ENCODE measurements at places on chromosomes 4 and X.

DNA sequence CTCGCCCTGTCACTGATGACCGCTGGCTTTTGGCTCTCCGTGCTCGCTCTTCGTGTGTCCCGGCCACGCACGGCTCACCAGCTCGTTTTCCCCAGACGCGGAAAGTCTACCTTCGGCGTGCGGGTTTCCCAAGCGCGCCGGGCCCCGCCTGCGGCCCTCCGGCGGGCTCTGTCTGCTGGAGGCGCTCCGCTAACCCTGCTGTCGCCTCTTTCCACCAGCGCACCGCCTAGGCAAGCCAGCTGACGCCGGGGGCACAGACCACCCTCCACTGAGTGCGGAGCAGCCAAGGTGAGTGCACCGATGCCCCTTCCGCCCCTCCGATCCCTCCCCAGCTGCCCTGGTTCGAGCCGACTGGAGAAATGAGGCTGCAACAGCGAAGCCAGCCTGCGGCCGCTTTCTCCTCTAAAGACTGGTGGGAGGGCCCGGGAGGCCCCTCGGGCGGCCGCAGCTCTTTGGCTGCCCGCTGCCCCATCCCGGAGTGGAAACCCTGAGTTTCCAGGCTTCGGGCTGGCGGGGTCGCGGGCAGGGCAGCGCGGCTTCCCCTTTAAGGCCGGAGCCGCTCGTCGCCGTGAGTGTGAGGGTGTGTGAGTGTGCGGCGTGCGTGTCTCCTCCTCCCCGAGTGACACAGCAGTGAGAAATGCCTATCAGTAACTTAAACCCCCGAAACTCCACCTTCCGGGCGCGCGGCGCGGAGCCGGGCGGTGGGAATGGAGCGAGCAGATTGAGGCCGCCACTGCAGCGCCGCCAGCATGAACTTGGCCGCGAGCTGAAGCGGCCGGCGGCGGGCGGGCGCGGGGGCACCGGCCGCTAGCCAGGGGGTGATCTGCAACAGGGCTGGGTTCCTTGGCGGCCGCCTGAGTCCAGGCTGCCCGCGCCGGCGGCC is at the start of gene MAMLD1:
TSS of gene MAMLD1 (plus strand) at position 719 of the 883 bp plus-strand sequence. CDS start 82,200 bp downstream, outside the sequence.
- DNase-seq = peak; percentile 60

GRCh38 chr4:164343472-164343976 is 410.4 kb upstream of the SMIM31 start:
- DNase-seq = no peak

DNA sequence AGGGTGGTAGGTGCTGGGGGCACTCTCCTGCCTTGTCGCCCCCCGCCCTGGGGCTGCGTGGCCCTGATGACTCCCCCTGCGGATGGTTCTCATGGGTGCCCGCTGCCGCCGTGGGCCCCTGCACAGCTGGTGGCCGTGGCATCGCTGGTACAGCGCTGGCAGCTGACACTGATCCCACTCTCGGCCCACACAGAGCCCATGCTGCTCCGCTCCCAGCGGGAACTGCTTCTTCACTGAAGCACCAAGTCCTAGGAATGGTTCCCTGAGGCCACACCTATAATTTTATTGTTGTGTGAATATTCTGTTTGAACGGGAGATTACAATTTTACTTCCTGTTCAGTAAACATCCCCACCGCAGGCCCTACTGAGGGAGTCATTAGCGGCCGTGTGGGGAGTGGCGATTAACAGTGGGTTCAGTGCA is 138.6 kb upstream of the NKX1-1 start:
- DNase-seq = no peak

- DNase-seq = no peak
Observed at GRCh38 chr4:62156205-62156604, 956.1 kb downstream of the ADGRL3 start.

DNA sequence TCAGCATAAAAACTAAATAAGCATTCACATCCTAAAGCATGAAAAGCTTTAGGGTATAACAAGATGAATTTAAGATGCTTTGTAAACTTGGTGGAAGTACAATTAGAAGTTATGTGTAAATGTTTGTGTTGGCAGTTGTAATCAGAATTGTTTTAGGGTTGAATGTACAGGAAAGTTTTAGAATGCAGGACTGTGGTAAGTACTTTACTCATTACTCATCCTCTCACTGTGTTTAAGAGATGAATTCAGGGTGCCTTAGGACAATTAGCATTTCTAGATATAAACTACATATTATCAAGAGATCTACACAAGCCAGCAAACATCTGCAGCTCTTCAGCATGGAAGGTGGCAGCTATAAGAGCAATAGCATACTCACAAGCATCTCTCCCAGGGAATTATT is 77.5 kb upstream of the ELOVL6 start:
- no peak for DNase-seq

DNA sequence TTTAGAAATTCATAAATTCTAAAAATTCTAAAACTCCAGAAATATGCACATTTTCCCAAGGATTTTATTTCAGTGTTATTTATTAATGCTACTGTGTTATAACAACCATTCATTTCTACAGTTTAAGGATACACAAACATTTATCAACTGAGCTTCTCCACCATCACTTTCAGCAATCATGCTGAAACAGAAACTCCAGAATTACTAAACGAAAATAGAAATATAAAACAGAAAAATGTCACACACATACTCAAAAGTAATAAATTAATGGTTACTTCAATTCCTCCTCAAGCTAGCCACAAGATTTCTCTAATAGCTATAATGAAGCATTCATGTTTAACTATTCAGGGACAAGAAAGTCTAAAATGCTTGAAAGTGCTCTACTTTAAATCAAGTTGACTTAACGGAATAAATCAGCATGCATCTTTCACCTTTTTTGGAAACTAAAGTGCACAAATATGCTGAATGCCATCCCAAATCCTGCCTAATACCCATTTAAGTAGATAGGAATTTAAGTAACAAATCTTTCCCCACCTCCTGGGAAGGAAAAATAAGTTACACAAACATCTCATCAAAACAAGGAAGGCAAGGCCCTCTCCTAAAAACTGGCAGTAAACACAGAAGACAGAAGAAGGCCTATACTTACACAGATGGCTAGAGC is 563 bp downstream of the FAM13A start:
- DNase-seq = no peak

DNA sequence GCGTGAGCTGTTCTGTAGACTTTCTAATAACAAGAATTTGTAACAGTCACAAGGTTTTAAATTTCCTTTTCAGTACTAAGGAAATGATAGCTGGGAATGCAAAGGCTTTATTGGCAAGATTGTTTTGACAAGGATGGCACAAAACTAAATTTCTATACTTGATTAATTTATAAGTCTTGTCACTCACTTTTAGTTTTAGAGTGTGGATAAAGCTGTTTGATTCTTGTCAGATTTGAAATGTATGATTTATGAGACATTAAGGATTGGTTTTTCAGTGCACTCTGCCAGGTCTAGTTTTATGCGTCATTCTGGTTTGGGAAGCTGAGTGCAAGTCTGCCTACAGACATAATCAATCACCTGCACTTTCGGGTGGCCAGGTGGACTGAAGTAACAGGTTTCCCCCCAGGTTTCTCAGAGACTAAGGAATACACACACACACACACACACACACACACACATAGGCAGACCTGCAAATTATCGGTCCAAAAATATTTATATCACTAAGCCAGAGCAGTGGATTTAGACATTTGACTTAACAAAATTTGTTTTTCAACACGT is 9.3 kb downstream of the FHL1 start:
- DNase-seq = no peak

DNA sequence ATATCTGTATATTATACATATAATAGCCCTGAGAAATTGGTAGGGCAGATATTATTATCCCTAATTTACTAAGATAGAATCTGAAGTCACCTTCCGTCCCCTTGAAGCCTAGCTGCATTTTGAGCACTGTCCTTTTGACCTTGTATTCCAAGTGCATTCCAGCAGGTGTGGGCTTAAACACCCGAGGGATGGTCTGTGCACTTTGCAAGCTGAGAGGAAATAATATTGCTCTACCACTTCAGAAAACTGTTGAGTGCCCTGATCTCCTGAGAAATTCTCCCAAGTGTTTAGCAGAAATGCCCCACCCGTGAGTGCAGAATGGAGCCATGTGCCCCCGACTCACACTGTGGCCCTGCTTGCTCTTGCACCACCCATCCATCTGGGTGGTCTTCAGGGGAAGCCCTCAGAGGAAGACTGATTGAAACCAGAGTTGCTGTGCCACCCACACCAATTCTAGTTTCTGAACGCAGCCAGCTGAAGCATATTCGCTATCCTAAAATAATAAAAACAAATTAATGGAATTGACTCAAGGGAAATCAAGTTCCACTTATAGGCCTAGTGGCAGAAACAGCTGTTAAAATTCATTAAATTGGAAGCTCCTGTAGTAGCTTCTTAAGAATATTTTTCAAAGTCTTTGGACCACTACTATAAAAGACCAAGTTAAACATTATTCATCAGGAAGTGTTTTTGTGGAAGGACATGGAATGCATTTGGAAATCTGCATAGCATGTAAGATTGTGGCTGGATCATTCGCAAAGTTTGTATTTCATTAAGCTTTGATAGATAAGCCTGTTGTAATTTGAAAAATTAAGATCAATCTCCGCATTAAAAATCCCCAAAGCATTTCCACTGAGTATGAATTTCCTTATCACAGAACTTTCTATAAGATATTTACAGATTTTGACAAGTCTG is 41.3 kb upstream of the PRKG2 start:
- no peak for DNase-seq

DNA sequence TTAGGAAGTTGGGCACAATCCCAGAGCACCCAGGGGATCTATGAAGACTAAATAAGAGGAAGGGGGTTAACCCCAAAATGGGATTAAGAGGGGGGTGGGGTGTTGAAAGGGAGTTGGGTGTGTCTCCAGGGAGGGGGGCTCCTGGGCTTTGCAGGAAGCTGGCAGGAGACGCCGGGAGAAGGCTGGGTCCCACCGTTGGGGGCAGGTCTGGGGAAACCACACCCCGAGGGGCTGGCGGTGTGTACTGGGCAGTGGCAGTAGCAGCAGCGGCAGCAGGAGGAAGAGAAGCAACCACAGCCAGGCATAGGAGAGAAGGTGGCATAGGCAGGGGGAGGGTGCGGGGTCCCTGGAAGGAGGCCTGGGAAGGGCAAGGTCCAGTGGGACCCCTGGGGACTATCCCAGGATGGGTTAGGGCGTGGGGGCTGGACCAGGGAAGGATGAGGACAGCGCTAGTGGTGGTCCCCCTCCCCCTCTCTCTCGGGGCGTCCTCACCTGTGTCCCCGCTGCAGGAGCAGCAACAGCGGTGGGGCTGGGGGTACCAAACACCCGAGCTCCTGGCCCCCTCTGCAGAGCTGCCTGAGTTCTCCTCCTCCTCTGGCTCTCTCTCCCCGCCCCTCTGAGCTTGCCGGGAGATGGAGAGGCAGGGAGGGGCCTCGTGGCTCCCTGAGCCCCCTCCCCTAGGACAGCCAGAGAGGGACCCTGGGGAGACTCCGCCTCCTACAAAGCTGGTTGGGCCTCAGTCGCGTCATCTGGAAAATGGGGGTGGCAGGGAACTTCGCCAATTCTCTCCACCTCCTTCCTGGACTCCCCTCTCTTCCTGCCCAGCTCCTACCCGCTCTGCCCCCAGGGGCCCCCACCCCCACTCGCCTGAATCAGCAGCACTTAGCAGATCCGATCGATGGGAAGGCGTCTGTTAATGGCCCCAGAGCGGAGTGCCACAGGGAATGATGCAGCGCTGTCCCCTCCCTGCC is at the start of gene KCND1:
TSS of gene KCND1 (minus strand) at position 596 of the 971 bp plus-strand sequence. CDS start 1,573 bp downstream, outside the sequence.
- DNase-seq = no peak

- no peak for DNase-seq
Observed at GRCh38 chr4:179624768-179625181, 2182.5 kb upstream of the AGA start.

DNA sequence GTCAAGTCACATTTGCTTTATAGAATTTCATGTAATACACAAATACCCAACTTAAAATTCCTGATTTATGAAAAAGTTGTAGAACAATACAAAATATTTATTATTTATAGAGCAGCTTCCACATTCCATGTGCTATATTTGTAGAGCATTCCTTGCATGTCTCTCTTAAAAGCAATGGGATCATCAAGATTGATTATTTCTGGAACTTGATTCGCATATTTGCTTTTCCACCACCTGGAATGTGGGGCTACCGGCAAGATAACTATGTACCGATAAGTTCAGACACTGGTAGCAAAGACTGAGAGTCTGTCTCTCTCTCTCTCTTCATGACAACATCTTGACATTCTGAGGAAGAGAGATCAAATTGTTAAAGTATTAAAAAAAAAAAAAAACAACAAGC is 59.3 kb downstream of the MAPK10 start:
- no peak for DNase-seq

GRCh38 chr4:106767991-106768390 is 268.1 kb downstream of the DKK2 start:
- no peak for DNase-seq

DNA sequence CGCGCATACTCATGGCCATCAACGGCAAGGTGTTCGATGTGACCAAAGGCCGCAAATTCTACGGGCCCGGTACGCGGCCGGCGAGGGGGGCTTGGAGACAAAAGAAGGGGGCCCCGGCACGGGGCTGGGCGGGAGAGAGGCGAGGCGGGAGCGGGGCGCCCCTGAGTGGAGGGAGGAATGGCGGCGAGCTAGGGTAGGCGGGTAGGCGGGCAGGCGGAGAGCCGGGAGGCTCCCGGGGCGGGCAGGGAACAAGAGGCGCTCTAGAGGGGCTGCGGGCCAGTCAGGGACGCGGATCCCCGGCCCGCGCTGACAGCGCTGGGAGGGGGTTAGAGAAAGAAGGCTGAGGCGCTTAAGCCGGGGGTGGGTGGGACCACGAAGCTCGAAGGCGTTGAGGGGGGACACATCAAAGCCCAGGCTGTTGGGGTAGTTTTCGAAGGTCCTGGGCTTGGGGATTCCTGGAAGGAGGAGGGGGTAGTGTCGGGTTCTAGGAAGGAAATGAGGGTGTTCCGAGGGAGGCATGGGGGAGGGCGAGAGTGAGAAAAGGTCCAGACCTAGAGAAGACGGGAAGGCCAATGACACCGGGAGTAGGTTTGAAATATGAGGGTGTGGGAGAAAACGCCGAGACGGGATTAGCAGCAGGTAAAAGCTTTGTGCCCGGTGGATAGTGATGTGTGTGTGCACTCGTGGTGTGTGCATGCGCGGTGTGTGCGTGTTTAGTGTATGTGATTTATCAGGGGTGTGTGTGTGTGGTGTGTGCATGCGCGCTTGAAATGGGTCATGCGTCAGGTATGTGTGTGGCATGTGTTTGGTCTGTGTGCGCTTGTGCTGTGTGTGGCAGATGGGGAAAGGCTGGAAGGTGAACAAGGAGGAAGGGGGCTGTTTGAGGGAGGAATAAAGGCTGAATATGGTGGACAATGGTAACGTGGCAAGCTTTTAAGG is 807 bp downstream of the PGRMC1 start:
- peak; percentile 11 for DNase-seq

DNA sequence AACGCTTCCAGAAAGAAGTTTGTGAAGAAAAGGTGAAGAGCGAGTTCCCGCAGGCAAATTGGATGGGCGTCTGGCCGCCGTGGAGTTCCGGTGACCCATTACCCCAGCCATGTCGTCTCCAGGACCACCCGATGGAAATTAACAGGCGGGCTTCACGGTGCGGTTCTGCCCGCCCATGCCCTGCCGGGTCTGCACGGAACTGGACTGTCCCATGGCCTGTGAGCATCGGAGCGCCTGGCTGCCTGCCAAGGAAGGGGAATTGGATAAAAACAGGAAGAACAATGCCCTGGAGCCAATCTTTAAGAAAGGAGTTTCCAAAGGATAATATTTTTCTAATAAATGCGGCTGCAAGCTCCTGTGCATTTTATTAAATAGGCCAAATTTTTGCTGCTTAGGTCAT is 319.8 kb upstream of the SLC7A11 start:
- no peak for DNase-seq
